Activated T-cell treated with anti-CD3 and anti-CD28 coated beads, Interleukin-2, amount 50 U/mL, for 48 hours (primary cell): ENCODE measurements at places on chromosomes 5 and 9.

DNA sequence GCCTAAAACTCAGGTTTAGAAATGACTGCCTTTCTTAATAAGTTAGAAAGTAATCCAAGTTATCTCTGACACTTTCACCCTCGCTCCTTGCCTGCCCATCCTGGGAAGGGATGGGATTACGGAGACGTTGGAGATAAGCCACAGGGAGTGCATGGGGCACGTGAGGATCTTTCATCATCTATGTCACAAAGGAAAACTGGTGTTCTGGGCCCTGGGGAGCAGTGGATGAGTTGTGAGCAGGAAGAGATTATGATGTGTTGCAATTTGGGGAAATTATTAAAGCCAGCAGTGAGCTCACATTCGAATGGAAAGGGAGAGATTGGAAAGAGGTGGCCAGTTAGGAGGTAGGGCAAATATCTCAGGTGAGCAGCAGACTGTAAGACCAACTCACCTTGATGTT is 12.8 kb downstream of the AFAP1L1 start:
- DNase-seq, result no peak

GRCh38 chr5:95631255-95631958 is 11.5 kb downstream of the GPR150 start:
- no peak for DNase-seq

GRCh38 chr9:102106439-102106838 is 368.0 kb upstream of the GRIN3A start:
- DNase-seq, result no peak

GRCh38 chr5:123450640-123451039 is 27.4 kb upstream of the CEP120 start:
- no peak for DNase-seq

- no peak for DNase-seq
Measured at GRCh38 chr5:139410993-139411828, 7.3 kb upstream of the SPATA24 start.

GRCh38 chr5:133706506-133707430 is 94.4 kb upstream of the FSTL4 start:
- DNase-seq, result no peak

DNA sequence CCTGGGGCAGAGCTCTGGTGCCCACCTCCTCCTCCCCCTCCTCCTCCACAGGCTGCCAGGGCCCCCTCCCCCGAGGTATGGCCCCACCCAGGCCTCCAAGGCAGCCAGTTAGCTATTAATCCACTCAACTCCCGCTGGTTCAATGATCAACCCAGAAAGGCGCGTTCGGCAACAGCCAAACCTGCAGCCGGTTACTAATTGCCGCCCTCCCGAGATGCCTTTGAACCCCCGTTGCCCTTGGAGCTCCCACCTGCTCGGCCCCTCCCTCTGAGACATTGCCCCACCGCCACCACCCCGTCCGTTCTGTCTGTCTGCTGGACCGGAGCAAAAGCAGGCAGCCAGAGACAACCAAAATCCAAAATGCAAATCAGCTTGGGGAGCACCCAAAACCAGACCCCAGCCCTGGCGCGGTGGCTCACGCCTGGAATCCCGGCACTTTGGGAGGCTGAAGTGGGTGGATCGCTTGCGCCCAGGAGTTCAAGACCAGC is 25.8 kb downstream of the NOTCH1 start:
- DNase-seq, result no peak

- peak; percentile 36 for DNase-seq
Measured at GRCh38 chr9:37104183-37104889, 16.0 kb upstream of the ZCCHC7 start.

DNA sequence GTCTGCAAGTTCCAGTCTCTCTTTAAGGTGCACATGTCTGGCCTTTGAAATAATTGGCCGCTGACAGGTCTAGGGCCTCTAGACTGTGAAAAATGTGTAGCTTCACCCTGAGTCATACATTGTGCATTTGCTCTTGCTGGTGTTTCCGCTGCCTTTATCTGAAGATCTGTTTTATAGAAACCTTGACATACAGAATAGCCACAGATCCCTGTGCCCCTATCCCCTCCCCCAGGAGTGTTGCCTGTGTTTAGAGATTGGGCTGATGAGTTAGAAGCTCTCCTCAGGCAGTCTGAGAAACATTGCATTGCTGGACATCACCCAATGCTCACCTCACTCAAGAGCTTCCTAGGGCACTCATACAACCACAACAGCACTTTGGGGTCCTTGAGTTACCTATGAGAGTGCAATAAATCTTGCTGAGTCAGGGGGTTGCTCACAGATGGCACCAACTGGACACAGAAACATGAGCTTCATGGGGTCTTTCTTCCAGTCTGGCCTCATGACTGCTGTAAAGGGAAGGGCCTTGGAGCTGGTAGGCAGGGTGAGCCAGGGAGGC is 3.8 kb upstream of the ZNF782 start:
- DNase-seq, result no peak

DNA sequence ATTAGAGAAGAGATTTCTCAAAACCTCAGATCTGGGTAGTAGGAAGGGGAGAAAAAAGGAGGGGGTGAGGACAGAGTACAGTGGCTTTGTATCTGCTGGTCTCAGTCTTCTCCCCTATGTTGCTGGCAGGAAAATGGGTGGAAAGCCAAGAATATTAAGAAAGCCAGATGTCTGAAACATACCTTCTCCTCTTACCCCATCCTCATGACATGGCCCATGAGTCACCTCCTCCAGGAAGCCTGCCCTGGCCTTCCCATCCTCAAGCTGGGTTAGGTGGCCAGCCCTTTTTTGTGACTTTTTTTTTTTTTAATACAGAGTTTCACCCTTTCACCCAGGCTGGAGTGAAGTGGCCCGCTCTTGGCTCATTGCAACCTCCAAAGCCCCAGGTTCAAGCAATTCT is 61.8 kb downstream of the ABCA1 start:
- no peak for DNase-seq
